ENCODE measurements at places on chromosomes 4 and X.

DNA sequence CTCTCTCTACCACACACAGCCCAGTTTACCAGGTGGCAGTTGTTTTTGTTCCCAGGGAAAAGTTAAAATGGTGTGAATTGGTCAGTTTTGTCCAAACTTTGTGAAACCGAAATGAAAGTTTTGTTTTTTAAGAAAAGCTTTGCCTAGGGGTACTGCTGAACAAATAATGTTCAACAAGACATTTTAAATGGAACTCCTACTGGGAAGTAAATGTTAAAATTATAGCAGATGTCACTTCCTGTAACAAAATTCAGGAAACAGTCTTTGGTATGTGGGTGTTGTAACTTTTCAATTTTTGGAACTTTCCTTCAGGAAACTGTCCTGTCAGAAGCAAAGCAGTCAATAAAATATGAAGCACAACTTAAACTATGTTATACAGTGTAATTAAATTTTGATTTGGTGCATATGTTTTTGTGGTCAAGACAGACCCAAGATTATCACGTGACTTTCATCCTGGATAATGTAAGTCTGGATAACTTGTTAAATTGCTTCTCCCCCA lies 79.5 kb downstream of the AFF1 start:
- DNase-seq = no peak

DNA sequence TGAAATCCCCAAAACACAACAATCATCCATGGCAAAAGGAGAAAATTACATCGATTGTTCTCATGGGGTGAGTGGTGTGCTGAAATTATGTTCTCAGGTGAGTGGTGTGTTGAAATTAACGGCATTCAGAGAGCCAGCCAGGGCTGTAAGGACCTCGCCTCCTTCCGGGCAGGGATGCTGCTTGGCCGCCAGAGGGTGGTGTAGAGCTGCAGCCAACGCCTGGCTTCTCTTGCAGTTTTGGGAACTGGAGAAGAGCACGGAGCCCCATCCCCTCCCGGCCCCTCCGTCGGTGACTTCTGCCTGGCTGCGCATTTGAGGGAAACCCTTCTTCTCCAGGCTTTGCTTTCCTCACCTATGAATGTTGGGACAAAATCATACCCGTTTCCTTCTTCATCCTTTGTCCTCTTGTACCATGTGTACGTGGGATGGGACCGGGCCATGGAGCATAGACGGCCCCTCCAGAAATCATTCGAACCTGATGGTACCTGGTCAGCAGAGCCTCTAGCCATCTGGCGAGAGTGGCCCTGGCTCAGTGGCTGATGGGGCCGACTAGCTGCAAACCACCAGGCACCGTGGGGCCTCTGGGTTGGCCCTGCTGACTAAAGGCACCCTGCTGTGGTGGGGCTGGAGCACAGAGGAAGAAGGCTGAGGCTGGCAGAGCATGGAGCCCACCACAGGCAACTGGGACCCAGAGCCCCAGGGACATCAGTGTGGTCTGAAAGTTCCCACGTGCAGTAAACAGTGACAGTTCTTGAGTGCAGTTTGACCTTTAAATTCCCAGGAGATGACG lies 28.4 kb downstream of the TRMT44 start:
- DNase-seq = peak; percentile 81

DNA sequence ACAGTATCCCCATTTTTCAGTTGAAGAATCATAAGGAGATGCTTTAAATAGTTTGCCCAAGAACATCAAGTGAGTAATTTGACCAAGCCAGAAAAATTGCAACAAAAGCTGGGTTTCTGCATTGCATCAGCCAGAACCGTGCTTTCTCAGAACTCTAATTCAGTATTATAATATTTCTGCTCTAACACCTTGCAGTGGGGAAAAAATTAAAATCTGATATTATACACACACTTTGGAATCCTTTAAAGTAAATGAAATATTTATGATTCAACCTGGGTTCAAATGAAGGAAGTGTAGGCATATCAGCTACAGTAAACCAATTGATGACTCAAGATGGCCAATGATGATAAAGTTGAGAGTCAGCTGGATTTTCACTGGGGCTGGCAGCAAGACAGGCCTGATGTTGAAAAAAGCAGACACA lies 387.6 kb upstream of the ZFP42 start:
- no peak for DNase-seq

- no peak for DNase-seq
Measured at GRCh38 chr4:139987502-139987850, 166.5 kb downstream of the MAML3 start.

GRCh38 chr4:87097075-87097474 lies 123.3 kb downstream of the KLHL8 start:
- DNase-seq = no peak

GRCh38 chrX:20664774-20665173 lies 398.1 kb upstream of the RPS6KA3 start:
- no peak for DNase-seq

DNA sequence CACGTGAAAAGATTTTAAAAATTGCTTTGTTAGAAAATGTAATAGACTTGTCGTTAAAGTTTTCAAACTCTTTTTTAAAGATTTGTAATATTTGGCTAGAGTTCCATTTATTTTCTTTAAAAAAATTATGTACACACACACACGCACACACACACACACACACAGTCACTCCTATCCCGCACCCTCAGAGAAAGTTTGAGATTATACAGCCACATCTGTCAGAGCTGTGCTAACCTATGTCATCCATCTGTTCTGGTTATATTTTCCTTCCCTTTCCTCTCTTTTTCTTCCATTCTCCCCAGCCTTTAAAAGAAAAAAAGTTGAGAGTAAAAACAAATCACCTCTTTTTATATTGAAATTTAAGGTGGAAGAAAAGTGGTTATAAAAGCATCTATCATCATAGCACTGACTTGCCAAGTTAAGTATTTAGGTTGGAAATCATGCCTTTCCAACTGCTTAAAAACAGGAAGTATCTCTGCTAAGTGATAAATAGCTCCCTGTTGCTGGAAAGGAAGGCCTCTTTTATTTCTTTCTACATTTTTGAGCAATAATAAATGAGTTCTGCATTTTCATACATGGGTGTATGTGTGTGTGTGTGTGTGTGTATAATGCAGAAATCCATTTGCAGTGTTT lies 163.3 kb upstream of the SPRY1 start:
- no peak for DNase-seq

- no peak for DNase-seq
Measured at GRCh38 chr4:140311257-140311835, 62.1 kb upstream of the SCOC start.

GRCh38 chr4:165299399-165300060 lies 27.9 kb upstream of the MSMO1 start:
- no peak for DNase-seq

DNA sequence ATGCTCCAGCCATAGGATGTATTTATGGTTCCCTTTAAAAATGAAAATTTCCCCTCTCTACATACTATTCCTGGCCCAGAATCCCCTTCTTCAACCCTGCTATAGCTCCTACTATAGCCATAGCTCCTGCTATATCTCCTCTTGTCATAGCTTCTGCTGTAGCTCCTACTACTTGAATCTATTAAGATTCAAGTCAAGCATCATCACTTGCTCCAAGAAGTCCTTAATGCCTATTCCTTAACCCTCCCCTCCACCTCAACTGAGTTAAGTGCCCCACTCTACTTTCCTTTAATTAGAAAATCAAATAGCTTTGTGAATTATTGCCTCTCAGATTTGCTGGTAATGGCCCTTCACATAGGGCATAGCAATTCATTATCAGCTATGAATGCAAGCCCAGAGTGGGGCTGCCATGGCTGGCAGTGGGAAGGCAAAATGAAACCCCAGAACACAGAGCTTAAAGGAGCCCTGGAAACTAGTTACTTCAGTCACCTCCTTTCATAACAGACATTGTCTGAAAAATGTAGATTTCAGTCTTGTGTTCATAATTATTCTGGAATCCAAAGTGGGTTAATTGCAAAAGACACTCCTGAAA lies 15.4 kb downstream of the OCIAD2 start:
- no peak for DNase-seq

Measured in GM19239 (cell line).